ENCODE measurements at places on chromosomes 11 and 22. TPM values are rescaled to one million over a fixed set of nuclear protein-coding genes. Genes with fewer than 3 reads are reported as not detected.

GRCh38 chr22:43466710-43467109 lies 54.9 kb downstream of the MPPED1 start:
- DNase-seq, result no peak

DNA sequence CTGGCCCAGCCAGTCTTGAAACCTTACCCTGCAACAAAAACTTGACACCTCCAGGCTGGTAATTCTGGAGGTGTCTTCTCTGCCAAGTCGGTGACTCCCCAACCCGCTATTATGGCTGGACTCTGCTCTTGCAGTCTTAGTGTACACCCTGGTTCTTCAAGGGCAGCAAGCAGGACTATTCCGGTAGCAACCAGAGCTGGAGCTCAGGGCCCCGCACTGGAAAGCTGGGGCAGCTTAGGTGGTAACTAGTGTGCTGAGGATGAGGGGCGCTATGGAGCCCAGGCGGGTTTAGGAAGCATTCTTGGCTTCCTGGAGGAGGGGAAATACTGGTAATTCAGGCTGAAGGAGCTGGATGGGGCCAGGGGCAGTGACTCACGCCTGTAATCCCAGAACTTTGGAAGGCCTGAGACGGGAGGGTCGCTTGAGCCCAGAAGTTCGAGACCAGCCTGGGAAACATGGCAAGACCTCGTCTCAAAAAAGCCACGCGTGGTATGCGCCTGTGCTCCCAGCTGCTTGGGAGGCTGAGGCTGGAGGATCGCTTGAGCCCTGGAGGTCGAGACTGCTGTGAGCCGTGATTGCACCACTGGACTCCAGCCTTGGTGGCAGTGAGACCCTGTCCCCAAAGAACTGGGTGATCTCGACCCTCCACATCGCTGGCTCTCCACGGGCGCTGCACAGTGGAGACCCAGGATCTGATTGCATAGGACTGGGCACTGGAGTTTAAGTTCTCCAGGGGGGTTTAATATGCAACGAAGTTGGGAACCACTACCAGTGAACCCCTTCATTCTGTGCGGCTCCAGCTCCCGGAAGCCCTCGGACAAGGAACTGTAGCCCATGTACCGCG lies 10.6 kb upstream of the AIFM3 start:
- DNase-seq, result no peak

DNA sequence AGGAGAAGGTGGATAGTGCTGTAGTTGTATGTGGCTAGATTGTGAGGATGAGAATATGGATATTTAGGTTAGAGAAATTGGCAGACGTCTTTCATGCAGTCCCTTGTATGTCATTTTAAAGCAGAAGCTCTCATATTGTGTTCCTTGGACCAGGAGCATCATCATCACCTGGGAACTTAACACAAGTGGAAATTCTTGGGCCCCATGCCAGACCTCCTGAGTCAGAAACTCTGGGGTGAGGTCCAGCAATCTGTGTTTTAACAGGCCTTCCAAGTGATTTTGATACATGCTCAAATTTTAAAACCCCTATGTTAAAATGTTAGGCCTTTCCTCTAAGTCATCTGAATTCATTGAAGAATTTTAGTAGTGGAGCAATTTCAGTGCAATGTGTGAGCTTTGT lies 34.8 kb downstream of the JHY start:
- DNase-seq, result no peak

- DNase-seq, result no peak
Measured at GRCh38 chr11:80086496-80087055, 645.7 kb upstream of the TENM4 start.

DNA sequence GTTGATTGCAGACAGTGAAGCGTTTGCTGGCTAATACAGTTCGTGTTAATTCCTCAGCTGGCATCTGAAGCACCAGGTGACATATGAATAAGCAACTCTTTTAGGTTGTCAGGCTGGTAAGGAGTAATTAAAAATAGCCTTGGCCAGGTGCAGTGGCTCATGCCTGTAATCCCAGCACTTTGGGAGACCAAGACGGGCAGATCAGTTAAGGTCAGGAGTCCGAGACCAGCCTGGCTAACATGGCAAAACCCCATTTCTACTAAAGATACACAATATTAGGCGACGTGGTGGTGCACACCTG lies 74.9 kb downstream of the CECR2 start:
- DNase-seq, result no peak

- DNase-seq, result no peak
Measured at GRCh38 chr22:41561335-41561734, 525 bp downstream of the CSDC2 start.

SART1 gene
- total RNA-seq, result 48.6 TPM

OR4C46 gene
- total RNA-seq, result not detected

ENTHD1 gene
- total RNA-seq, result not detected

LRRC55 gene
- not detected for total RNA-seq

GGTLC3 gene
- 0.57 TPM for total RNA-seq

CDHR5 gene
- total RNA-seq, result not detected
